ENCODE measurements at places on chromosomes 2 and 18. TPM values are rescaled to one million over a fixed set of nuclear protein-coding genes. Genes with fewer than 3 reads are reported as not detected.

The MC4R gene
- total RNA-seq = under 0.01 TPM

The SCYGR4 gene
- not detected for total RNA-seq

The GRP gene
- total RNA-seq = not detected

The RAB6C gene
- total RNA-seq = under 0.01 TPM

The MEP1B gene
- total RNA-seq = not detected

The LIMS4 gene
- total RNA-seq = 8.1 TPM

The DYSF gene
- total RNA-seq = 5.6 TPM

The CCDC178 gene
- 0.28 TPM for total RNA-seq

The SULT1C4 gene
- total RNA-seq = 0.56 TPM

The LIPG gene
- total RNA-seq = 48.9 TPM

The MBP gene
- 16.6 TPM for total RNA-seq

The YES1 gene
- 159 TPM for total RNA-seq

The BOLL gene
- total RNA-seq = not detected

The LRRTM1 gene
- total RNA-seq = not detected

The OSR1 gene
- total RNA-seq = 21.4 TPM

The CRACDL gene
- not detected for total RNA-seq

The LCT gene
- total RNA-seq = under 0.01 TPM

The SERPINB12 gene
- not detected for total RNA-seq

The NFATC1 gene
- 2.3 TPM for total RNA-seq

The CXCR1 gene
- not detected for total RNA-seq

The NGEF gene
- total RNA-seq = 1.9 TPM

The EFHD1 gene
- total RNA-seq = 2.0 TPM

The REEP1 gene
- under 0.01 TPM for total RNA-seq

The PID1 gene
- total RNA-seq = 6.9 TPM

The CFAP65 gene
- not detected for total RNA-seq

The ANKRD30BL gene
- not detected for total RNA-seq

The UPP2 gene
- not detected for total RNA-seq

The TGFA gene
- 0.56 TPM for total RNA-seq

The SLC5A7 gene
- total RNA-seq = not detected

The VAMP5 gene
- total RNA-seq = 35.8 TPM

The RNF144A gene
- 0.56 TPM for total RNA-seq

The AOX1 gene
- total RNA-seq = 96.4 TPM

The CDK15 gene
- total RNA-seq = 0.56 TPM

The SLC9A4 gene
- total RNA-seq = not detected

The SRD5A2 gene
- not detected for total RNA-seq

The FABP1 gene
- not detected for total RNA-seq

The EMILIN1 gene
- 137 TPM for total RNA-seq

The DTNA gene
- total RNA-seq = 31.3 TPM

The POTEI gene
- total RNA-seq = under 0.01 TPM

The RGPD4 gene
- under 0.01 TPM for total RNA-seq

The MERTK gene
- 1.7 TPM for total RNA-seq

The PRSS56 gene
- total RNA-seq = not detected

The CHRNG gene
- total RNA-seq = not detected

The CTNNA2 gene
- total RNA-seq = under 0.01 TPM

The INHA gene
- total RNA-seq = not detected

The IL37 gene
- total RNA-seq = not detected

The NEMP2 gene
- 9.3 TPM for total RNA-seq

The ZDBF2 gene
- 26.2 TPM for total RNA-seq

The SPEG gene
- 7.9 TPM for total RNA-seq
